SK-N-SH (cell line): ENCODE measurements at places on chromosomes 1 and 21. TPM values are rescaled to one million over a fixed set of nuclear protein-coding genes. Genes with fewer than 3 reads are reported as not detected.

DNA sequence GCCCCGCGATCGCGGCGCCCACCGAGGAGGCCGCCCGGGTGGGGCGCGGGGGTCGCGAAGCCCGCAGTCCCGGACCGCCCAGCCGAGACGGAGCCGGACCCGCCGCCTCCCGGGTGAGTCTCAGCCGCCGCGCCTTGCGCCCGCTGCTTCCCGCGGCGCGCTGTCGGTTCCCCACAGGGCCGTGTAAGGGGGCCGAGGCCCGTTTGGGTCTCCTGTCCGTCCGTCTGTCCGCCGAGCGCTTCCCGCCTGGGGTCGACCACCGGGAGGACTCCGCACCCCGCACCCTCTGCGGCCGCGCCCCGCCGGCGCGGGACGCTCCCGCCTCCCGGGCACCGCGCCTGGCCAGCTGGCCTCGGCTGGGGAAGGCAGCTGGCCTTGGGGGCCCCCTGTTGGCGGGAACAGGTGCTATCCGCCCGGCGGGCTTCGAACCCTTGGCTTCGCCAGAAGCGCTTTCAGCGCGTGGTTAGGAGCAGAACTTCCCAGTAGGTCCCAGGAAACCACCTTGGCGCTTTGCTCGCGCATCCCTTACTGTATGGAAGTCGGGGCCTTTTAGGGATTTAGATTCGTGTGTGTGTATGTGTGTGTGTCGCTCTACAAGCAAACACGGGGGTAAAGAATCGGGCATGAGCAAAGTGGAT is 414 bp downstream of the TMEM51 start:
- DNase-seq, result peak; percentile 84

DNA sequence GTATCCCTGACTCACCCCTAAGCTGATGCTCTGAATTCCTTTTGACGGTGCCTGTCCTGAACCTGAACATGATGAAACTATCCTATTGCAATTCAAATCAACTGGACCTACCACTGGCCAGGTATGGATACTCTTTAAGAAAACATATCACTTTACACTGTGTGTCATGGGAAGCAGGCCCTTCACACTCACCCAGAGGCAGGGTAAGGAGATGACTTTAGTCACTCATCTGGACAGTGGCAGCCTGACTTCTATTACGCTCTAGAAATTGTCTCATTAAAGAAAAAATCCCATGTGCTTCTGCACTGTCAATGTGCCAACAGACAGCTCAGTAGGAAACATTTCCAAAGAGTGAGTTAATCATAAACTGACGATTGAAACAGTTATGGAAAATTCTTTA is 94.3 kb downstream of the VAV3 start:
- no peak for DNase-seq

DNA sequence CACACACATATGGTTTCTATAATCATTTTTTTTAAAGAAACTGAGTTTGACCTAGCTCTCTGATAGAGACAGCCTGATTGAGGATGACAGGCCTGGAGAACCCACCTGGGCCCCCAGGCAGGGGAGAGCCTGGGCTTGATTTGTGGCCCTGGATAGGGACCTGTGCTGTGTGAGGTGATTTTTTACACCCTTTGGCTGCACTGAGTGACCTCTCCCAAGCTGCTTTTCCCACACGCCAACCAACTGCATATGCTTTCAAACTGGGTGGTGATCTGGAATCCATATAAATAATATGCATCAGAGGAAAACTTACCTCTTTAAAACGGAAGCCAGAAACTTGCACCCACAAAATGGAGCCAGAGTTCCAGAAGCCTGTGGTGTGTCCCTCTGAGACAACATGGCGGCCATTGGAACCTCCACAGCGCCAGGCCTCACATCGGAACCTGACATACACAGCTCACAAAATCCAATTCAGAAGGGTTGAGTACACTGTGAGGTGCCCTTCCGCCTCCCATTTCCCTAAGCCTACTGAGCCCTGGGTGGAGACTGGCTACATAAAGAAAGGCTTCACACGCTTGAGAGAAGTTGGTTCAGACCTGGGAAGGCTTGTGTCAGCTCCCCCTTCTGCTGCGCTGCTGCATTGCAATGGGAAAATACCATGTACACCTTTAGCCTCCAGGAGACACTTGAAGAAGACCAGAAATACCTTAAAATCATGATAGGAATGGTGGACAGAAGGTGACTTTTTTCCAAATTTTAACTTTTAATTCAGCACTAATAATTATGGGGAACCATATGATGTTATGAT is 160.7 kb downstream of the HHIPL2 start:
- DNase-seq, result peak; percentile 3

- peak; percentile 24 for DNase-seq
These were observed 2.5 kb upstream of the ELAVL4 start for GRCh38 chr1:50106095-50106761.

- no peak for DNase-seq
These were observed 45.9 kb downstream of the SLC45A1 start for GRCh38 chr1:8363767-8364301.

- no peak for DNase-seq
These were observed 2.4 kb upstream of the CHI3L2 start for GRCh38 chr1:111225091-111225490.

DNA sequence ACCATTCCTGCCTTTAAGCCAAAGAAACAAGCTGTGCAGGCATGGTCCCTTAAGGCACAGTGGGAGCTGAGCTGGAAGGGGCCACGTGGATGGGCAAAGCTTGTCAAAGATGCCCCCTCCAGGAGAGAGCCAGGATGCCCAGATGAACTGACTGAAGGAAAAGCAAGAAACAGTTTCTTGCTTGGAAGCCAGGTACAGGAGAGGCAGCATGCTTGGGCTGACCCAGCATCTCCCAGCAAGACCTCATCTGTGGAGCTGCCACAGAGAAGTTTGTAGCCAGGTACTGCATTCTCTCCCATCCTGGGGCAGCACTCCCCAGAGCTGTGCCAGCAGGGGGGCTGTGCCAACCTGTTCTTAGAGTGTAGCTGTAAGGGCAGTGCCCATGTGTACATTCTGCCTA is 1.3 kb upstream of the SLC50A1 start:
- no peak for DNase-seq

- no peak for DNase-seq
These were observed 172.6 kb downstream of the PLA2G4A start for GRCh38 chr1:187001198-187001889.

OR10J1 gene
- not detected in 2 replicates for polyA plus RNA-seq

GRCh38 chr1:25904943-25905679 is 1.1 kb downstream of the STMN1 start:
- DNase-seq, result peak; percentile 94

GRHL3 gene
- polyA plus RNA-seq, result 0.05 TPM in 1 of 2 replicates, not detected in the other

FAM72C gene
- polyA plus RNA-seq, result 2.3 and 2.4 TPM in 2 replicates

- DNase-seq, result no peak
These were observed 36.6 kb downstream of the NRIP1 start for GRCh38 chr21:15028186-15028585.

DNA sequence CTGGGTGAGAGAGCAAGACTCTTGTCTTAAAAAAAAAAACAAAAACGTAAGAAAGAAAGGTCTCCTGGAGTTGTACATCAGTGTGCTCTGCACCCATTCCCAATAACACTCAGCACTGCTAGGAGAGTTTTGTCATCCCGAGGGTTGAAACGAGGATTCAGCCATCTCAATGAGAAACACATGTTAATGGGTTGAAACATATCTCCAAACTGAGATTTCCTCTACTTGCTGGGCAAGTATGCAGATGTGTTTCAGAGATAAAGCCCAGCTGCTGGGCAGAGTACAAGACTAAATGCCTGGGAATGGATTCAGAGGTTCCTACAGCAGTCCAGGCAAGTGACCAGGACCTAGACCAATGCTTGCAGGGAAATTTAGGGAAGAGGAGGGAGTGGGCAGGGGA is 2.6 kb upstream of the MFN2 start:
- DNase-seq, result peak; percentile 78

MAN1C1 gene
- polyA plus RNA-seq, result 0.20 and 0.26 TPM in 2 replicates

DNA sequence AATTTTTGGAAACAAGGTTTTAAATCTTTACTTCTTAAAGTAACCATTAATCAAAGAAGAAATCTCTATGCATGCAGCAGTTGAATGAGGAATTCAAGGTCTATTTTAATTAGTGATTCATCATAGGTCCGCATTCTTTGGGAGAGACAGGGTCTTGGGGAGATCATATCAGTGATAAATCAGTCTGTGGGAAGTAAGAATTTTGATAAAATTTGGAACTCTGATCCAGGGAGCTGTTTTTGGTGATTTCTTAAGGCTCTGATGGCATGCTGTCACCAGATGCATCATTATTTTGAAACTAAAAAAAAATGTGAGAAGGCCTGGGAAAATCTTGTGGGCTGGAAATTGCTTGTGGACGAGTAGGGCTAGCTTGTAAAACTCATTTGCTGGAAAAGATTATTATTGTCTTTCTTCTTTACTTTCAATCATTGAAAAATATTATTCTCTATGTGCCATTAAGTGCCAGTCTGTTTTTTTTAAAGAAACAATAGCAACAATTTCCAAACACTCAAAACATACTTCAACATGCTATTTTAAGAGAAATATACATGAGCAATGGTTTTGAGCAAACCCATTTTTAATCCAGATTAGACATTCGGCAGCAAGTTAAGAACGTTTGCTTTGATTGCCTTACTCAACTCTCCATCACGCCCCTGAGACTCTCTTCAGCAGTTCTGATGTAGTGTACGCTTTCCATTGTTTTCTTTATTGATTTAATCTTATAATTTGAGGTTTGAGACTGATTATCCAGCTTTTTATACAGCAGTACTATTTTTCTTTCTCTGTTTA is 62.6 kb downstream of the ZBTB18 start:
- DNase-seq, result no peak

RGS13 gene
- polyA plus RNA-seq, result 0.05 TPM in 1 of 2 replicates, not detected in the other

- DNase-seq, result no peak
These were observed 68.7 kb downstream of the DNTTIP2 start for GRCh38 chr1:93810316-93810715.

- no peak for DNase-seq
These were observed 41.8 kb upstream of the C1orf198 start for GRCh38 chr1:230909974-230910754.

DNA sequence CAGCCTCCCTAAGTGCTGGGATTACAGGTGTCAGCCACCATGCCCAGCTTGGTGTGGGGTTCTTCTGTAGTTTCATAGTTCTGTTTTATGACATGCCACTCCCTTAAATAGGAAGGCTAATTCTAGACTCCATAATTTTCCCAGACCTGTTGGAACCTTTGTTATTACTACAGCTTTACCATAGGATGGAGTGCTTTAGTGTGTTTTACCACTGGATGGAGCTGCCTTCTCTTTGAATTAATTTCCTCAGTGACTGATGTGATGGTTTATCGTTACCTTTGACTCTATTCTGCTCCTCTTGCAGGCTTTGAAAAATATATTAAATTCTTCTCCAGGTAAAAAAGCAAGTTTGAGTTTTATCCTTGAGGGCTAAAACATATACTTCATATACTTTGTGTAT is 84.6 kb upstream of the NEK7 start:
- DNase-seq, result no peak

GRCh38 chr1:186568221-186568620 is 107.3 kb upstream of the PDC start:
- no peak for DNase-seq

SLC35F3 gene
- 0.87 and 1.5 TPM in 2 replicates for polyA plus RNA-seq

GRCh38 chr1:153422450-153423068 is 6.2 kb downstream of the S100A7A start:
- DNase-seq, result no peak

- no peak for DNase-seq
These were observed 73.6 kb upstream of the LRRC8B start for GRCh38 chr1:89451011-89451410.

DNA sequence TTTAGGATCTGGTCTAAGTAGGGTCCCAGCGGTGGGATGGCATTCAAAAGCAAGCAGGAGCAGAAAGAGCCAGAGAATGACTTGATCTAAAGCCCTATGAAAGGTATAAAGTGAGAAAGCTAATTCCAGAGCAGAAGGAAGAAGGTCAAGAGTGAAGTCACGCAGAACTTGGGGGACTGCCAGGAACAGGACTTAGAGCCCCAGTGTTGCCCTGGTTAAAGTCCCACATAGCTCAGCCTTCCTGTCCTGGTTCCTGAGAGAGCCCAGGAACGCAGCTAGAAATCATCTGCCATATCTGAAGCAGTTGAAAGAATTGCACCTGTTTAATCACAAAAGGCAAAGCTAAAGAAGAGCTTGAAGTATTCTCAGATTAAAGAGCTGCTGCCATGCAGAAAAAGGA is 160.6 kb upstream of the ATP1B1 start:
- no peak for DNase-seq

NFYC gene
- polyA plus RNA-seq, result 68.0 and 72.4 TPM in 2 replicates

CAMK2N1 gene
- 2.8 and 5.3 TPM in 2 replicates for polyA plus RNA-seq

DNA sequence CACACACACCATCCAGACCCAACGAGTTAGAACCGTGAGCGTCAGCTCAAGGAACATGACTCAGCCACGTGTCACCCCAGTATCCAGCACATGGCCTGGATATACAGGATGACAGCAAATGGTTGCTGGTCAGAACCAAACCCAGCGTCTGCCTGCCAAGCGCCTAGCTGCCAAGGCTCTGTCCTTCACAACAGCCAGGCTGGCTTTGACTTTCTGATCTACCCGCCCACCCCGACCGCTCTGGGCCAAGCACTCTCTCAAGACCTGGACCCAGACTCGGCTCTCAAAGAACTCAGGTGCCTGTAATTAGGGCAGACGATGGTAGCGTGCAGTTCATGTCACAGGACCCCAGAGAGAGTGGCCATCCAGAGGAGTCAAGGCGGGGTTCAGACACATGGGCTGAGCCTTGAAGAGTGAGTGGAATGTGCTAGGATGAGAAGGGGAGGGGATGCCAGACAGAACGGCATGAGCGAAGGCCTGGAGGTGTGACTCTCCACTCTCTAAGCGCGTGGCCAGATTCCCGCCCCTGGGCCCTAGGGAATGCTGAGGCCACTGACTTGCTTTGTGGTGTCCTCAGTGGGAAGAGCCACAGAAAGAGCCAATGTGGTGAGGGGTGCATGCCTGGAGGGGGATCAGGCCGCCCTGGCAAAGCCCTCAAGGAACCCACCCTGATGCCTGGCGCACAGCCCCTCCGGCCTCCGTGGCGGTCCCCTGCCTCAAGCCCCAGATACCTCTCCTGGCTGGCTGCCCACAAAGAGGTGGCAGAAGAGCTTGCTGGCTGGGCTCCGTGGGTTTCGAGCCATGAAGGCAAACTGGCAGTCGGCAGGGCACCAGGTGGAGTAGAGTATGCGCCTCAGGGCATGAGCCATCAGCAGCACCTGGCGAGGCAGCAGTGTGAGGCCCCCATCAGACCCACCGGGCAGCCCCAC is 7.0 kb downstream of the SH2D5 start:
- peak; percentile 25 for DNase-seq

- no peak for DNase-seq
These were observed 5.1 kb downstream of the PARP1 start for GRCh38 chr1:226402739-226403165.

ZNF670 gene
- 0.84 and 1.4 TPM in 2 replicates for polyA plus RNA-seq

DNA sequence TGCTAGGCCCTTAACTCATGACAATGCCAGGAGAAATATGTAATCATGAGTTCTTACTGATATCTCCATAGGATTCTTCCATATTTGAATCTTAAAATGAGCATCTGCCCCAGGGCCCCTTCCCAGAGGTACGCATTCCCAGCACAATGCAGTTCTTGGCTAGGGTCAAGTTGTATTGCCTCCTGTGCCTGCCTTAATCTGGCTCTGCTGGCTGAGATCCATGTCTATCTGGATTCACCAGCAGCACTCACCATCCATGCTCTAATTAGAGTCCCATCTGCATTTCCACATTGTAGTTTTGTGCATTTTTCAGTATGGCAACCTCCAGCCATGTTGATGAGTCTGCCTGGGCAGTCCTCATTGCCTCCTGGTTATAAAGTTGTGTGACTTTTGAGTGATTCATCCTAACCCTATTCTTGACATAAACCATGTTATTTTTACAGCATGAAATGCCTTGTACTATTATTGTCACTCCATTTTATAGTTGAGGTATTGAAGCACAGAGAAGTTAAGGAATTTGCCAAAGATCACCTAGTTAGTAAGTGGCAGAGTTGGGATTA is 55.9 kb downstream of the CAMSAP2 start:
- DNase-seq, result no peak

- DNase-seq, result no peak
These were observed 19.2 kb upstream of the RLF start for GRCh38 chr1:40141878-40142535.

AMY1A gene
- polyA plus RNA-seq, result not detected in 2 replicates
